ENCODE measurements at places on chromosomes 7 and 10.

DNA sequence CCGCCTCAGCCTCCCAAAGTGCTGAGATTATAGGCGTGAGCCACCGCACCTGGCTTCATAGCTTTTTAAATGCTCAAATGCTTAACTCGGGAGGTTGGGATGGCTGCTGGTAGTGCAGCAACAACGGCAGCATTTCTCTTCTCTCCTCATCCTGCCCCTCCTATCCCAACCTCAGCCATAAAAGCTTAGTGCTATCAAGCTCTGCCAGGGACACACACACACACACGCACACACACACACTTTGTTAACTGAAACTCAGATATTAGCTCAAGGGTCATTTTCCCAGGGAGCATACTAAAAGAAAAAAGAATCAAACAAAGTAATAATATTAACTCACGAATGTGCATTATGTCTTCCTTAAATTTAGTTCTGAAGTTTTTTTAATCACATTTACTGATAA, 63.0 kb upstream of the HPS1 start:
- no peak for DNase-seq

GRCh38 chr7:7965301-7965700, 3.3 kb upstream of the GLCCI1 start:
- DNase-seq, result no peak

DNA sequence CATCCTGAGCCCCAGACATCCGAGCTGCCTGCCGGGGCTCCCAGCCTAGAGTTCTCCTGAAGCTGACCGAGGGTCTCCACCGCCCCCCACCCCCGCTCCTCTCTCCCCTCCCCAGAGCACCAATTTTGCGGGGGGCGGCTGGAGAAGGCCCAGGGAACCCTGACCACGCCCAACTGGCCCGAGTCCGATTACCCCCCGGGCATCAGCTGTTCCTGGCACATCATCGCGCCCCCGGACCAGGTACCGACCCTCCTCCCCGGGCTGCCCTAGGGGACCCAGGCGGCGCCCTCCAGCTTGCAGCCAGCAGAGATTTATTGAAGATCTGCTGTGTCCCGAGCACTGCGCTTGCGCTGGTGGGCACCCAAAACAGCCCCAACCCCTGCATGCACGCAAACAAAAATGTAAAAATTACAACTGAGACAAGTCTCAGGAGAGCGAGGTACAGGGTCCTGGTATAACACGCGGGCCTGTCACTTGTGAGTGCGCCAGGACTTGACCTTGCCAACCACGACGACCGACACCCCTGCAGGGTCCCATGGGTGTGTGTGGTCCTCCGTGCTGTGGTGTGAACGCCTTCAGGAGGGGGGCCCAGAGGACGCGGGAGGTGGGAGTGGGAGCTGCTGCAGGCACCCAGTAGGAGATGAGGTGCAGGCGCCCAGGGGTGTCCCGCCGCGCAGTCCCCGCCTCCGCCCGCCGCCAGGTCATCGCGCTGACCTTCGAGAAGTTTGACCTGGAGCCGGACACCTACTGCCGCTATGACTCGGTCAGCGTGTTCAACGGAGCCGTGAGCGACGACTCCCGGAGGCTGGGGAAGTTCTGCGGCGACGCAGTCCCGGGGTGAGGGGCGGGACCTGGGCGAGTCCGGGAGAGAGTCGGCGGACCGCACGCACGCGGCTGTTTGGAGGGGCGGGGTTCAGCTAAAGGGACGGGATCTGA, 3.1 kb downstream of the PCOLCE start:
- no peak for DNase-seq

DNA sequence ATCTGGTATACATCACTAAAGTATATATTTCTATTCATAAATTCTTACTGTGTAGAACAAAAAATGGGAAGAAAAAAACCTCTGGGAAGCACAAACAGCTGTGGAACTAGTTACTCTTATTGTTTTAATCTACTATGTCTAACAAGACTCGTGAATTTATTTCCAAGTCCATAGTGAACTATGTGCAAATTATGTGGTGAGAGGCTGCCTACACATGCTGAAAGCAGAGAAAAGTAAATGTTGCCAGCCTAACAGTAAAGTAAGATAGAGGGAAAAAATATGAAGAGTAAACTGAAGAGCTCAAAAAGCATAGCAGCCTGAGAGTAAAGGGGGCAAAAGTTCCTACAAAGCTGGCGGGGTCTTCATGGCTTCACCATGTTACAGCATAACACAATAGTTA, 3.0 kb downstream of the GDI2 start:
- DNase-seq, result no peak

- no peak for DNase-seq
Observed at GRCh38 chr10:4944841-4945240, 18.4 kb upstream of the AKR1C1 start.

- no peak for DNase-seq
Observed at GRCh38 chr10:14580671-14581332, 193.9 kb downstream of the FAM107B start.

GRCh38 chr7:152189061-152189460, 163.6 kb downstream of the GALNT11 start:
- no peak for DNase-seq

GRCh38 chr10:127887541-127888415, 5.0 kb downstream of the CLRN3 start:
- DNase-seq, result no peak

DNA sequence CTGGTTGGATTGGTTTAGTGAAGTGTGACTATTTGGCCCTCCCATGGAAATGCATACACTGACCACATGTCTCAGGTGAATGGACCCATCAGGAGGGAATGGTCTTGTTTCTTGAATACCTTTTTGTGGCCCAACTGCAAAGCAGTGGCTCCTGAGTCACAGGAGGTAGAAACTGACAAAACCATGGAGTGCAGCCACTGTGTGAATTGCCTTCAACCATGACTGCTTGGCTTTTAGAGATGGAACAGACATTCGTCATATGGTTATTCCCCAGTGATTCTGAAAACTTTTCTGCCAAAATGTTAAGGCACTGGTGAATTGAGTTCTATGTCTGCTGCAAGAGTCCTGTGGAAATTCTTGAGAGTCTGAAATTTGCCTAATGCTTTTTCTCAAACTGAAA, 64.7 kb downstream of the CDK14 start:
- no peak for DNase-seq

DNA sequence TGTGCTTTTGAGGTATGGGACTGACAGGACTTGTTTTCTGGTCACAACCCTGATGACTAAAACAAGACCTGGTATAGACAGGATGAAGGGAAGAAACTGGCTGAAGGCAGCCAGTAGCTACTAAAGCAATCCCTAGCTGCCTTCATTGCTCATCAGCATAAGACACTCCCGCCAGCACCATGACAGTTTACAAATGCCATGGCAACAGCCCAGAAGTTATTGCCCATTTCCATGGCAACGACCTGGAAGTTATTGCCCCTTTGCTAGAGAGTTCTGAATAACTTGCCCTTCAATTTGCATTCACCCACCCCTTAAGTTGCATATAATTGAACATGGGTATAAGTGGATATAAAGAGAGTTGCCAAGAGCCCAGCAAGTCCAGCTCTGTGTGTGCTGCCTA, 169.6 kb upstream of the FAM171A1 start:
- DNase-seq, result no peak

DNA sequence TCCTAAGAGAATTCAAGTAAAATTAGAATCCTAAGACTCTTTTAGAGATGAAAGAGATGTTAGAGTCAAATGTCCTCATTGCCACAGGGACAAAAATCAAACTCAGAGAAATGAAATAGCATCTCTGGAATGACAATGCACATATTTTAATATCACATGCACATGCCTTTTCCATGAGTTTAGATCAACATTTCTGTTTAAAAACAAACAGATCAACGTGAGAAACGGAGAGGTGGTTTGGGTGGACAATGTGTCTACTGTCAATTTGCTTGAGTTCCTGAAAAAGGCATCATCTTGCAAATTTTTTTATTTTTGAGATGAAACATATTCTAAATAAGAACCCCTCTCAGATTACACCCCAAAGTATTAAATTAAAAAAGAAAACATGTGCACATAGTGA, 130.0 kb downstream of the CHRM2 start:
- DNase-seq, result no peak

- DNase-seq, result no peak
Observed at GRCh38 chr7:2732959-2733584, 45.1 kb downstream of the AMZ1 start.

DNA sequence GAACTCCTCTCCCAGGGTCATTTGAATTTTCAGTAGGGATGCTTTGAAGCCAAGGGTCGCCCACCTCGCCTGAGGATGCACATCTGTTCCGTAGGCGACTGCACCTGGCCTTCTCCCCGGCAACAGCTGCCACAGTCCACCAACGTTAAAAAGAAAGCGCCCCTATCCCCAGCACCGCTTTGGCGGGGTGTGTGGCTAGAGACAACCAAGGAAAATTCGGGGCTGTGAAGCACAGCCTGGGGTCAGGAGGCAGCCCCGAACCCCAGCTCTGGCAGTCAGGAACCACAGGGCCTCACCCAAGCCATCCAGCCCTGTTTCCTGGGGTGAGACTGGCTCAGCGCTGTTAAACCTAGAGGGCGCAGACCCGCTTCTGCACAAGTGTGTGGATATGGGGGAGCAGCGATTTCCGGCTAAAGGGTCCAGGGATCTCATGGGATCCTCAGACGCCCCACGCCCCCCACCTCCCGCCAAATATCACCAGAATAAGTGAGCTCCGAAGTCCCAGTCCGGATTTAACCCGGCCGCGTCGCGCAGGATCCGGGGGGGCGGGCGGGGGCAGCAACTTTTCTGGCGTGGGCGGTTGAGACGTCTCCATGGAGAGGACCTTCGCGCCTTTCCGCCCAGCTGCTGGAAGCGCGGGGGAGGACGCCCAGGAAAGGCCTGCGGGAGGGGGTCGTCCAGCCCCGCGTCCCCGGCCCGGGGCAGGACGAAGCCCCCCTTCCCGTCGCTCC, 822 bp downstream of the ZC3HAV1L start:
- no peak for DNase-seq

- DNase-seq, result no peak
Observed at GRCh38 chr7:47383696-47384445, 198.0 kb downstream of the TNS3 start.

DNA sequence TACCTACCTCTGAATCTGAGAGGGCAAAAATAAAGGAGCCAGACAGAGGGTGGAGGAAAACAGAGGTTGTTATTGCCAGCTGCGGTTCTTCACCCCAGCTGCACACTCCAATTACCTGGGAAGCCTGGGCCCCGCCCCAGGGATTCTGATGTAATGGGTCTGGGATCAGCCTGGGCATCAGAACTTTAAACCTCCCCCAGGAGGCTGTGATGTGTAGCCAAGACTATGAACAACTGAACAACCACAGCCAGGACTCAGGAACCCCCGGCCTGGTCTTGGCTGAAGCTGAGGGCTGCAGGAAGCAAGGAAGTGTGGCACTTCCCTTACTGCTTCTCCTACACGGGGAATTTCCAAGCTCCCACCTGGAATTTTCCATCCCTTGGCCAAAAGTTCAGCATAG, 89.3 kb downstream of the HIP1 start:
- DNase-seq, result no peak

- DNase-seq, result no peak
Observed at GRCh38 chr10:126259760-126260479, 128.4 kb downstream of the ADAM12 start.

- DNase-seq, result no peak
Observed at GRCh38 chr10:60310740-60311139, 78.9 kb downstream of the ANK3 start.

DNA sequence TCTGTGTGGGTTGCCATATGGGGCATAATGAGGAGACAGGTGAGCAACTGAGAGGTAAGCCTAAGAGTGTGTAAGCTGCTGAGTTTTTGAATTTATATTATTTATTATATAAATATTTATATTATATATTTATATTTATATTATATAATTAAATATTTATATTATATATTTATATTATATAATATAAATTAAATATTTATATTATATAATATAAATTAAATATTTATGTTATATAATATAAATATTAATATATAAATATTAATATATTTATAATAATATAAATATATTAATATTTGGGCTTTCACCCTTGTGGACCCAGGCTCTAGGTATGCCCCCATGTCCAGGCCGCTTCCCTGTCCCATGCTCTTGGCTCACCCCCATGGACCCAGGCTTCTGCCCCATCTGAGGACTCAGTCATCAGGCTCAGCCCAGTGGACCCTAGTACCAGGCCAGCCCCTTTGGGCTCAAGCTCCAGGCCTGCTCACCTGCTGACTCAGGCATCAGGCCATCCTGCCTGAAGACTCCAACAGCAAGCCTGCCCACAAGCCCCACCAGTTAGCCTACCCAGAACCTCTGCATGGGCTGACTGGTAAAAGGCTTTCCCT, 755.4 kb downstream of the SUGCT start:
- no peak for DNase-seq

DNA sequence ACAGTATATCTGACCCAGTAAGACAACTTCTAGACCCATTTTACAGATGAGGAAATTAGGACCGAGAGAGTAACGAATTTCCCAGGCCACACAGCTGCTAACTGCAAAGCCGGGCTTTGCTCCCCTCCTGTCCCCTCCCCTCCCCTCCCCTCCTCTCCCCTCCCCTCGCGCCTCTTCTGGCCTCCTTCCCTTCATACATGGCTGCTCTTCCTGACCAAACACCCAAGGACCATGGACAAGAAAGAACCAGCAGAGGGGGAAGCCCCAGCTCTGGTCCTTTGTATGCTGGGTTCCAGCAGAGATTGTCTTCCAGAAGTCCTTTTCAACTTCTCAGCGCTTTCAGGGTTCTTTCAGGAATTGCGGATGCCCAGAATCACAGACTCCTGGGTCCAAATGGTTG, 3.6 kb upstream of the TMEM72 start:
- no peak for DNase-seq

- DNase-seq, result no peak
Observed at GRCh38 chr10:26432938-26433337, 5.2 kb upstream of the APBB1IP start.

DNA sequence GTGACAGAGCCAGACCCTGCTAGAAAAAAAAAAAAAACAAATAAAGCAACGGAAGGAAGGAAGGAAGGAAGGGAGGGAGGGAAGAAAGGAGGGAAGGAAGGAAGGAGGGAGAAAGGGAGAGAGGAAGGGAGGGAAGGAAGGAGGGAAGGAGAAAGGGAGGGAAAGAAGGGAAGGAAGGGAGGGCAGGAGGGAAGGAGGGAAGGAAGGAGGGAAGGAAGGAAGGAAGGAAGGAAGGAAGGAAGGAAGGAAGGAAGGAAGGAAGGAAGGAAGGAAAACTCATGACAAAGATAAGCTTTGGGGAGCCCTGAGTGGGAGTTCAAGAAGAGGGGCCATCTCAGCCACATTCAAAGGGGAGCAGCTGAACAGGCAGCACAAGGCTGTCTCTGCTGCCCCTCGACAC, 124.7 kb upstream of the MGMT start:
- no peak for DNase-seq

GRCh38 chr7:138075350-138075749, 909 bp upstream of the AKR1D1 start:
- DNase-seq, result no peak

DNA sequence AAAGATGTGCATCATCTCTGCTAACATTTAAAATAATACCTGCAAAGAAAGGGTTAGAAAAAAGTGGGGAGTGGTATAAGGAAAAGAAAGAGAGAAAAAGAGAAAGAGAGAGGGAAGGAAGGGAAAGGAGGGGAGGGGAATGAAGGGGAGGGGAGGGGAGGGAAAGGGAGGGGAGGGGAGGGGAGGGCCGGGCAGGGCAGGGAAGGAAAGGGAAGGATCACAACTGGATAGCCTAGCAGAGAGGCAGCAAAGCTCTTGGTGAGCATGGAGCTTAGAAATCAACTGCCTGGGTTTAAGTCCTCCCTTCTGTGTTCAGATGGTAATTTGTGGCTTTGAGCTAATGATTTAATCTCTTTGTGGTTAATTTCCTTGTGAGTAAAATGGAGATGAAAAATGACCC, 5.4 kb upstream of the FAM237B start:
- DNase-seq, result no peak

GRCh38 chr7:111638078-111638477, 75.8 kb upstream of the IMMP2L start:
- DNase-seq, result no peak

- DNase-seq, result no peak
Observed at GRCh38 chr7:134852625-134853024, 73.2 kb downstream of the CALD1 start.

Measured in stimulated activated CD4-positive, alpha-beta T cell treated with anti-CD3 and anti-CD28 coated beads, Interleukin-1b, Interleukin-23, amount 100 ng/mL, for 1 hour (primary cell).